ENCODE measurements at places on chromosomes 1 and 21.

DNA sequence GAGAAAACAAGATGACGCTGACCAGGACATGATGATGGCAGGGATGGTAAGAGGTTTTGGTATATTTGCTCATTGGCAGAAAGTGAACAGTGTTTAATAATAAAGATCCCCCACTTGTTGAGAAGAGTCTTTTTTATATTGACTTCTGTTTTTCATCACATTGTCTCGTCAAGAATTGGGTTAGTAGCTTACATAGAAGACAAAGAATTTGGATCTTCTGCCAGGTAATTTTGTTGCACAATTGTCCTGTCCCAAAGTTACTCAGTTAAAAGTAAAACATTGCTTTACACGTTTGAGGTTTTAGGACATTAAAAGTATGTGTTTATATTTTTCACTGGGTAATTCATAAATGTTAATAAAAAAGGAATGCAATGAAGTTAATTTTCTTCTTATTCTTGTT is 48.3 kb upstream of the LAMC2 start:
- DNase-seq: no peak

DNA sequence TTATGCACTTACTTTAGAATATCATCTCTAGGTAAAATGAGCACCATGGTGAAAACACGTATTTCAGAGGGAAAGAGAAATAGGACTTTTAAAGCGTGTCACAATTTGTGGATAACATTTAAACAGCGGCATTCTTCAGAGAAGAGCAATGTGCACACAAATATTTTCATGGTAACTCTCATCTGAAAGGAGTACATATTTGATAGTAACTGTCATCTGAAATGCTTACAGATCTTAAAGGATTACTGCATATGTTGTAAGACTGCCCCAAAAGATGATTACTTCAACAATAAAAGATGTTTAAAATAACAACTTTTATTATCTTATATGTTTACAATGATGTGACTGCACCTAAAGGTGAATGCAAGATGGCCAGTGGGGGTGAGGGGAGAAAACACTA is 408.8 kb downstream of the PLA2G4A start:
- no peak for DNase-seq

DNA sequence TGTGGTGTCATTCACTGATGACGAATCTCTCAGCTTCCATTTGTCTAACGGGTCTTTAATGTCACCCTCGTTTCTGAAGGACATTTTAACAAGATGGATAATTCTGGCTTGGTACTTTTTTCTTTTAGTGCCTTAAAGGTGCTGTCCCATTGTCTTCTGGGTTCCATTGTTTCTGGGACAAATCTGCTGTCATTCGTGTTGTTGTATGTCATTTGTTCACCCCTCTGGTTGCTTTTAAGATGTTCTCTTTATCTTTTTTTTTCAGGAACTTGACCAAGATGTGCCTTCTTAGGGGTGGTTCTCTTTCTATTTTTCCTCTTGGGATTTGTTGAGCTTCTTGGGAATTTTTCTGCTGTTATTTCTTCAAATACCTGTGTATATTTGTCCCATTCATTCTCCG is 14.0 kb upstream of the MMEL1 start:
- DNase-seq: no peak

DNA sequence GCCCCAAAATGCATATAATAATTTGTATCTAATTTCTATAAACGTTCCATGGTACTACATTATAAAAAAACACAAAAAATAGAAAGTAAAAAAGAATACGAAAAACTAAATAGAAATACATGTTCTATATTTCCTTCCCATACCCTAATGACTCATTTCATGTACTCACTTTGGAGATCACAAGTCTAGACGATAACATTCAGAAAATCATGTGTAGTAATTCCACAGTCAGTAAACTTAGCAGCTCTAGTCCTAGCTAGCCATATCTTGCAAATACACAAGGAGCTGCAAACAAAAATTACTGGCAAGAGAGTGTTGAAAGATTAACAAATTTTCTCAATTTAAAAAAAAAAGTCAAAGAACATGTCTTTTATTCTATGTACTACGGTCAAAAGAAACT is 1.4 kb downstream of the GOLPH3L start:
- DNase-seq: no peak
